Activated CD4-positive, alpha-beta T cell treated with anti-CD3 and anti-CD28 coated beads for 1 hour (primary cell): ENCODE measurements at places on chromosomes 6 and 20.
A peak's percentile ranks its signal among the peaks of the same experiment; 100 is the strongest.

DNA sequence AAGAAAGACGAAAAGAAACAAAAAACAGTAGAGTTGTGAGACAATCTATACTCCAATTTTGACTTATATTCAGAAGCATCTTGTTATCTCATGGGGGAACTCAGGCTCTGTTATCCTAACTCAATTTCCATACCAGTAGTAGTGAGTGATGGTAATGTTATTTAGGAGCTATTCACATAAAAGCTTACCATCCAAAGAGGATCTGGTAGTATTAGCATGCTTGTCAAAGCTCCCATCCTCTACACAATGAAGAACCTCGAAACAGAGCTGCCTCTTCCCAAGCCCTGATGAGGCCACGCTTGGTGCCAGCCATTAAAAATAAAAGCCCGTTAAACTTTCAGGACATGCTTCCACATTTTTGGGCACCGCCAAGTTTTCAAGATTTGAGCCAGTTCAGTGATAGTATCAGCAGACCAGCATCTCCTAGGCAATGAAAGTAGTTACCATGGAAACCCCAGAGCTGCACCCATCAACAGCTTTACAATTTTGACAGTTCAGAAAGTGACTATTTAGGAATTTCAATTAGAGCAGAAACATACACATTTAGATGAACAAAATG, 173.3 kb downstream of the CD83 start:
- no peak for DNase-seq

DNA sequence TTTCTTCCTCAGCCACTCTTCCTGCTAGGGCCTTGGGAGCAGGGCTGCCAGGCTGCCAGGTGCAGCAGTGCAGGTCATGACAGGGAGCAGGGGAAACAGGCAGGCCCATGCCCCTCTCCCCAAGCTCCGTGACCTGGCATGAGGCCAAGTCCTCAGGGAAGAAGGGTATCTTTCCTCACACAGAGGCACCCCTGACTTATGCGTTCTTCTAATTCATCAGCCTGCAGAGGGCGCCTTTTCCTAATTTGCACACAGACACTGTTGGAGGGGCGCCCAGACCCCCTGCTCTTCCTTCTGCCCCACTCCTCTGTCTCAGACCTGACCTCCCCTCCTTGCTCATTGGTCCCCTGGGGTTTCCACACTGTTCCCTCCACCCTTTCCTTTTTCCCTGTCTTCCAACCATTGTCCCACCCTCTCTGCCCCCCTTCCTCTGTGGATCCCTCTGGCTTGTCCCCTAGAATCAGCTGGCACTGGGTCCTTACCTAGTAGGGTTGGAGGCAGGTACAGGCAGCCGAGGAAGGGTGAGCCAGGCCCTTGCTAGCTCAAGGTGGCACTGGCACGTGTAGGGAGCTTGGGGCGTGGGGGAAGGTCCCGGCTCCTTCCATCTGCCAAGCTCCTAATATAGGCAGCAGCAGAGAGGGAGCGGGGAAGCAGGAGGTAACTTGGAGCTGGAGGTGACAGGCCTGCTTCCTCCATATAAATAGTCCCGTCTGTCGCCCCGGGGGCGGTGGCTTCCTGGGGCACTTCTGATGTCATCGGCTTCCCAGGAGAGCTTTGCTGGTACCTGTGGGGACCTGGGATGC, 154.9 kb upstream of the MLN start:
- DNase-seq, result no peak

DNA sequence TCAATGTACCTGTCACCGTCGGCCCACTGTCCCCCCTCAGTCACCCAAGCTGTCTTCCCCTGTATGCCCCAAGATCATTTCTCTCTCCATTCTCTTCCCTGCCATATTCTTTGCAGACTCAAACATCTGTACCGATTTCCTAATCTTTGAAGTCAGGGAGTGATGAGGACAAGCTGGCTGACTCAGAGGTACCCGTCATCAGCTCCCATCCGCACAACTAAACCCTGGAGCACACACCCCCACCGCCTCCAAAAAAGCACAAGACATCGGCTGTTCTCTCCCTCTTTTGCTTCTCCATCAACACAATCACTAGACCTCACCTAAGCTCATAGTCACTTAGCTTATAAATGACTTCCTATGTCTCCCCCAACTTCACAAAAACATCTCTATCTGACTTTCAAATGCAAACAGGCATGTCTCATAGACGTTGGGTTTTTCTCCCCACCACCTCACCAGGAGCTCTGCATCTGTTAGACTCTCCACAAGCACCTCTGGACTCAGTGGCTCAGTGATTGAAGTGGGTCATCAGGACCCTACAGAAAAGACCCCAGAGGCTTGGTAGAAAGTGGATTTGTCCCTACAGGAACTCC, 11.5 kb upstream of the NFATC2 start:
- no peak for DNase-seq

- DNase-seq, result no peak
Observed at GRCh38 chr6:77178821-77179220, 284.5 kb downstream of the HTR1B start.

DNA sequence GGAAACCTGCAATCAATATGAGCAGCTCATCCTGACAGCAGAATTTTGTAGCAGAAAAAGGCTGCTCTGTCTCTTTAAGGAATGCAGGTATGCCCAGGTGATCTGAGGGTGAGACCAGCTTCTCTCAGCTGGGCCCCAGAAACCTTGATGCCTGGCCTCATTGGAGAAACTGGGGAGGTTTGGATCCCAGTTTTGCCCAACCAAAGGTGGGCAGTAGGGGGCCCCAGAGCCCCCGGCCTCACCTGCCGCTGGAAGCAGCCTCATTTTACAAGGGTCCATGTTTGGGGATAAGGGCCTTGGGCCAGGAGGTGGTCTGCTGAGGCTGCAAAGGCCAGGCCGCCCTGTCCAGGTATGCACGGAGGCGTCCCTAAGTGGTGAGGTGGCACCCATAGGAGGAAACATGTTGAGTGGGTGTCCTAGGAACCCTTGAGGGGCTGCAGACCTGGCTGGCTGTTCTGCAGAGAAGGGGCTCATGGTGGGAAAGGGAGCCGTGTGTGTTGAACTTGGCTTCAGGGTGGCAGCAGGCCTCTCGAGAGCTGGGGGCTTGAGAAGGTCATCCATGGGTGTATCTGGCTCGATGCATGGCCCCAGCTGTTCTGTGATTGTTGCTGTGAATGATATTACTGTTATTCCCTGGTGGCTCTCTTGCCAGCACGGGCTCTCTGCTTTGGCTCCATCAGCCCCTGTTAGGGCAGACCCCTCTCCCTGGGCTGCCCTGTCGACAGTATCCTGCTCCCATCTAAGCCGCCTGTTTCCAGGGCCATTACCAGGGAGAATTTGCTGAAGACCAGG, 208.4 kb downstream of the CDH4 start:
- no peak for DNase-seq

GRCh38 chr6:30394139-30394538, 49.2 kb downstream of the RPP21 start:
- DNase-seq, result no peak

GRCh38 chr6:63446405-63446804, 125.9 kb upstream of the LOC128125822 start:
- no peak for DNase-seq

DNA sequence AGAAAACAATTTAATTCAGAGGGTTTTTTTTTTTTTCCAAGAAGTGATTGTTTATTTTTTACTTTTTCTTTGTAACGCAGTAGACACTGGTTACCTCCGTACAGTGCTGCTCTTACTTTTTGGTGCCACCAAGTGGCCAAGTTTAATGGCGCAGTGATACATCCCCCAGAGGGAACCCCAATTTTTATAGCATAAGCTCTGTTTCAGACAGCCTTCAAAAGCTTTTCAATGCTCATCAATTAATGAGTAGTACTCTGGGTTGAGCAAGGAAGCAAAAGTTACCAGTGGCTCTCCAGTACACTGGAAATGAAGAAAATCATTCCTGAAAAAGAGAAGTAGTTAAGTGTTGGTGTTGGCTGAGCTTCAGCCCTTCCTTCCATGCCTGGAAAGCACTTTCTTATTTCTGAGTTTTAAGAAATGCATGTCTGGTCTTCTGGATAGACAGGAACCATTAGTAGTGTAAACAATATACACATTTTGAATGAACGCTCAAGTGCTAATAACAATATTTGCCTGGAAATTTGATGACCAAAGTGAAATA, 129.1 kb upstream of the SMLR1 start:
- DNase-seq, result peak; percentile 32

DNA sequence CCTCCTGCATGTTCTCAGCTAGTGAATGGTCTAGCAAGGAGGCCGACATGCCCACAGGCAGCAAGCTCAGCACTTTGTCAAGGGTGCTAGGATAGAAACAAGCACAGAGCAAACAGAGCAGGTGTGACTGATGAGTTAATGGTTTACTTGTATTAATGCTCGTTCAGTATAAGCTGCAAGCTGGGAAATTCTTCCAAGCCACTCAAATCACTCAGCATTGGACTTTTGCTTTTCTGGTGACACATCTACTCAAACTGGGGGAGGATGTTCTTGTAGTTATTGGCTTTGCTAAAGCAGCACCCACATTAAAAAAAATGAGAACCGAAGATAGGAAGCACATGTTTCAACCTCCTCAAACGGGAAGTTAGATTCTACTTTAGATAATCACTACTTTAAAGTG, 43.1 kb upstream of the NEDD9 start:
- DNase-seq, result no peak

- DNase-seq, result no peak
Observed at GRCh38 chr6:70886071-70886470, 70.8 kb downstream of the B3GAT2 start.

GRCh38 chr6:165059032-165059431, 250.4 kb downstream of the C6orf118 start:
- DNase-seq, result no peak

- no peak for DNase-seq
Observed at GRCh38 chr20:44736170-44737021, 9.3 kb upstream of the KCNK15 start.

GRCh38 chr6:142902636-142903053, 42.3 kb downstream of the HIVEP2 start:
- peak; percentile 54 for DNase-seq

DNA sequence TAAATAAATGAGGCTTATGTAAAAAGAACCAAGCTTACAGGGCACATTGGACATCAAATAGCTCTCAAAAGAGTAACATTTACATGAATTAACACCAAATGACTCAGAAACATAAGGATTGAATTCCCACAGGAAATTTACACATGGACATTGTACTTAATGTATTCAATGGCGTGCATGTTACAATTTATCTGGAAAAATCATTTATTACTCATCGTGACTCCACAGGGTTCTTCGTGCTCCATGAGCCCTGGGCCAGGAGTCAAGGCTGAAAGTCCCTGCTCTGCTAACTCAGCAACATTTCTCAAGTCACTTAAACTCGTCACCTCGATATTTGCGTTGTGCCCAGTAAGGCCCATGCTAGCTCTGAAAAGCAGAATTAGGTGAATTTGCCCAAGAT, 158.5 kb downstream of the PHACTR1 start:
- no peak for DNase-seq

- DNase-seq, result no peak
Observed at GRCh38 chr6:15974817-15975216, 154.1 kb upstream of the MYLIP start.

GRCh38 chr6:136169394-136170148, 80.5 kb downstream of the MTFR2 start:
- no peak for DNase-seq

DNA sequence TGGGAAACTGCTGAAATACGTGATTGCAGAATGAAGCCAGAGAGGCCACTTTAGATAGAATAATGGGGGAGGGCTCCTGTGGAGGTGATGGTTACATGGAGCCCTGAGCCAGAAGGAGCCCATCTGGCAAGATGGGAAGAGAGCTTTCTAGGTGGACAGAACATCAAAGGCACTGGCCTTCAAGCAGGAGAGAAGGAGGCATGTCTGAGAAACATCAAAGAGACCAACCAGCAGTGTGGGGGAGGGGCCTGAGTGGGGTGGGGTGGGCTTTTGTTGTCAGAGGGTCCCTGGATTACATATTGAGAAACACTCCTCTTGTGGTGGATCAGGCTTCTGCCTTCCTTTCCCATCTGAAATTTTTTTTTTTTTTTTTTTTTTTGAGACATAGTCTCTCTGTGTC, 1.9 kb upstream of the KCNG1 start:
- no peak for DNase-seq

DNA sequence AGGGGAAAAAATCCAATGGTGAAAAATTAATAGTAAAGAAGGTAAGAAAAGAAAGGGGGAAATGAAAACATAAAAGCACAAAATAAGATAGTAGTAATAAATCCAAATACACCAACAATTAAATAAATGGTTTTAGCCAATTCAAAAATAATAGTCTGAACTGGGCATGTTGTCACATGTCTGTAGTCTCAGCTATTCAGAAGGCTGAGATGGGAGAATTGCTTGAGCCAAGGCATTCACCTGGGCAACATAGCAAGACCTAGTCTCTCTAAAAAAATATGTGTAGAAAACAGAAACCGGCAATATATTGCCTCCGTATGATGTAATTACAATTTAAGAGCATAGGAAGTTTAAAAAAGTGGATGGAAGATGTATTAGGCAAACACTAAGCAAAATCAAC, 311.3 kb upstream of the FERMT1 start:
- no peak for DNase-seq

GRCh38 chr20:57289391-57290177, 23.1 kb upstream of the BMP7 start:
- DNase-seq, result no peak

DNA sequence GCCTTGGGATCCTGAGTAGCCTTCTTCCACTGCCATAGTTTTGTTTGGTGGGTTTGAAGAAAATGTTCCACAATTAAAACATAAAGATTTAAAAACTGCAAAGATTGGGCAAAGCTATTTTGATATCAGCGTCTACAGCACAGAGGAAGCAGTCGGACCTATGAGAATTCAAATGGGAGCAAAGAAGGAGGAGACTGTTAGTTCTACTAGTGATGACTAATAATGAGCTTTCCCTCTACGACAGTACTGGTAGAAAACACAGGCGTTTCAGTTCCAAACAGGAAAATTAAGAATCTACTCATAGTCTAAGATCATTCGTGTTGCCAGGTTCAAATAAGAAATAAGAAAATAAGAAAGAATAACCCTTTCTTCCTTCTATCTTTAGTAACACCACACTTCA, 121.2 kb downstream of the INSM1 start:
- no peak for DNase-seq

- peak; percentile 63 for DNase-seq
Observed at GRCh38 chr20:1965520-1966351, 28.1 kb downstream of the PDYN start.

DNA sequence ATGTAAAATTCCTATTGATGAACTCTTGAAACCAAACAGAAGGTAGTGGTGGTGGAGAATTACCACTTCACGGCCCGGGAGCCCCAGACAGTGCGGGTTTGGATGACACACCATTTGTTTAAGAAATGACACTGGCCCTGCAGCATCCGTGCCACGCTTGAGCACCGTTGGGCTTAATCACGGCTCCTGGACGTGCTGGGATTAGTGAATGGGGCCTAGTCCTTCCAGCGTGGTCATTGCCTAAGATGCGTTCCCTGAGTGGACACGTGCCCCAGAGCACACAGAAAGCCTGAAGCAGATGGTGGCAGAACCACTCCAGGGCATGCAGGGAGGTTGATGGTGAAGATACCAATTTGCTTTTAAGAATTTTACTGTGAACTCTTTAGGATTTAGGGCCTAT, 14.5 kb downstream of the STX16 start:
- DNase-seq, result no peak

DNA sequence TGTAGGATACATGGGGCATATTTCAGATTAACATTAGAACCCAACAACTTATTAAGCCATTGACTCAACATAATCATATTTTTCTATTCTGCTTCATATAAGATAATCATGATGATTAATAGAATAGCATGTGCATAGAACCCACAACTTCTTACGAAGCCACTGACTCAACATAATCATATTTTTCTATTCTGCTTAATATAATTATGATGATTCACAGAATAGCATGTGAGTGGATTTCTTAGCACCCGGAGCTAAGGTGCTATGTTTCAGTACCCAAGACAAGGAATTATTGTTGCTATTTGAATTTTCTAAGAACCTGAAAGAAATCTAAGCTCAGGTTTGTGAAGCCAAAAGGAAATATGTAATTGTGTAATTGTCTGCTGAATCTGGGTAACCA, 96.8 kb downstream of the TENT5A start:
- DNase-seq, result no peak
